ENCODE measurements at places on chromosomes 16 and 17. TPM values are rescaled to one million over a fixed set of nuclear protein-coding genes. Genes with fewer than 3 reads are reported as not detected.

Gene RMI2
- 0.60 TPM for total RNA-seq

Gene CHMP1A
- total RNA-seq = 37.3 TPM

Gene ALDH3A1
- not detected for total RNA-seq

- no peak for DNase-seq
- H3K27me3 ChIP-seq = no peaks in the 10 kb centered on the region
These were observed 38.5 kb upstream of the CORO6 start for GRCh38 chr17:29661213-29661612.

Gene MARCHF10
- total RNA-seq = not detected

DNA sequence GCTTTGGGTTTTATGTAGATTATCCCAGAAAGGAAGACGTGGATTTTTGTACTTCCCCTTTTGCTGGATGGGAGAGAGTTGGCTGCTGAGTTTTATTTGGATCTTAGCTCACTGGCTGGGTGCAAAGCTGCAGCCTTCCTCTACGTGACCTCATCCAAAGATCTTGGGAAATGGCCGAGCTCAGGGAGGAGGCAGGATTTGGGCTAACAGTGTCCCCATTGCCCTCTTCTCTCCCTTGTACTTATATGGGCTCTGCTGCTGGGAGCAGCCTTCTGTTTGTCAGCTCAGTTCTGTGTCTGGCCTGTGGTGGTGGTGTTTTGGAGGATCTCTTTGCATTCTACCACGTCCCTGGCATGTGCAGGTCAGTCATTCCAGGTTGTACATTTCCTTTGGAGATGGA, 2.0 kb downstream of the AOC3 start:
- no peaks in the 10 kb centered on the region for H3K36me3 ChIP-seq
- peak overlapping the region; percentile 52 for H3K27ac ChIP-seq
- peak overlapping the region; percentile 56 for H3K4me3 ChIP-seq
- peaks cover 13% of the 10 kb centered on the region for H3K27me3 ChIP-seq

- H3K36me3 ChIP-seq = peaks cover 63% of the 10 kb centered on the region
- no peaks in the 10 kb centered on the region for H3K27me3 ChIP-seq
- no peaks in the 10 kb centered on the region for H3K4me1 ChIP-seq
- DNase-seq = no peak
These were observed 112.8 kb downstream of the CLEC16A start for GRCh38 chr16:11056993-11057649.

DNA sequence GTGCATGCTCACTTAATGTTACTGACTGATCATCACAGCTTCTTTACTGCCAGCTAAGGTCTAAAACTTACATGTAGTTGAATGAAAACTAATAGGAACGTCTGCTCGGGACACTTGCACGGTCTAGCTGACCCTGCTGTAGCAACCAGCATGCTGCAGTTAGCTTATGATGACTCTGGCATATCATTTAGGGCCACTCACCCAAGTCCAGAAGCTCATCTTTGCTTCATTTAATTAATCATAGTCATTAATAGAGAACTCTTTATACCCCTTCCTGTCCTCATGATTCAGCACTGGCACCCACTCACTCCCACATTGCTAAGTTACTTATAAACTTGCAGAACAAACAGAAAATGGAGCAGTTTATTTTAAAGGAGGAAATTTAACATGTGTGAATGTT, 136.3 kb downstream of the NLK start:
- no peak overlapping the region for H3K27ac ChIP-seq
- H3K4me3 ChIP-seq = no peak overlapping the region
- H3K27me3 ChIP-seq = no peaks in the 10 kb centered on the region
- no peaks in the 10 kb centered on the region for H3K4me1 ChIP-seq
- DNase-seq = no peak
- peaks cover 22% of the 10 kb centered on the region for H3K36me3 ChIP-seq

Gene CACNG1
- total RNA-seq = not detected

DNA sequence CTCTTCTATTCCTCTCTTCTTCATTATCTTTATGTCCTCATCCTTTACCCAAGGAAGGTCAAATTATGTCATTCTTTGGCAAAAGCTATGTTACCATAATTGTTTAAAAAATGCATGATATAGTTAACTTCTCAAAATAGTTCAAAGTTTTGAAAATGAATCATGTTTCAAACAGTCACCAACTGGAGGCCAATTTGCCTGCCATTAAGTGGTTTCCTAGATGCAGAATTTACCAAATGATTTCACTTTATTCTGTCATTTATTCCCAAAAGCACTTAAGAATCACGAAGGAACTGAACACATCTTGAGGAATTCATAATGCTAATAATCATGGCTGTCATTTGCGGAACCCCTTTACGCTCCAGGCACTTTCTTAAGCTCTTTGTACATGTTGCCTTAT, 190.9 kb upstream of the CDH11 start:
- peaks cover 33% of the 10 kb centered on the region for H3K4me1 ChIP-seq
- H3K27me3 ChIP-seq = no peaks in the 10 kb centered on the region
- no peak overlapping the region for H3K27ac ChIP-seq
- no peak overlapping the region for H3K4me3 ChIP-seq

GRCh38 chr16:76277460-76278030, 344 bp downstream of the CNTNAP4 start:
- H3K27ac ChIP-seq = no peak overlapping the region
- no peaks in the 10 kb centered on the region for H3K4me1 ChIP-seq
- DNase-seq = no peak
- no peaks in the 10 kb centered on the region for H3K36me3 ChIP-seq
- peaks cover 11% of the 10 kb centered on the region for H3K27me3 ChIP-seq

DNA sequence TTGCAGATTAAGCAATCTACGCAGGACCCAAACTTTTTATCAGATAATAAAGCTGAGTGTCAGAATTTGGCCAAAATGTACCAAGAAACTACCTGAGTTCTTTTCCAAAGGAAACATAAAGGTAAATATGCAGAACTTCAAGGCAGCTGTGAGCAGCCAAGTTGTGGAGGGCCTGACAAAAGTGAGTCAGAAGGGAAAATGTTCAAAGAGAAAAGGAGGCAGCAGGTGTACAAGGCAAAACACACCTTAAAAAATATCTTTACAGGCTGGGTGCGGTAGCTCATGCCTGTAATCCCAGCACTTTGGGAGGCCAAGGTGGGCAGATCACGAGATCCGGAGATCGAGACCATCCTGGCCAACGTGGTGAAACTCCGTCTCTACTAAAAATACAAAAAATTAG, 7.0 kb upstream of the KANSL1 start:
- no peaks in the 10 kb centered on the region for H3K36me3 ChIP-seq
- H3K27me3 ChIP-seq = no peaks in the 10 kb centered on the region
- H3K4me3 ChIP-seq = no peak overlapping the region
- no peak for DNase-seq

DNA sequence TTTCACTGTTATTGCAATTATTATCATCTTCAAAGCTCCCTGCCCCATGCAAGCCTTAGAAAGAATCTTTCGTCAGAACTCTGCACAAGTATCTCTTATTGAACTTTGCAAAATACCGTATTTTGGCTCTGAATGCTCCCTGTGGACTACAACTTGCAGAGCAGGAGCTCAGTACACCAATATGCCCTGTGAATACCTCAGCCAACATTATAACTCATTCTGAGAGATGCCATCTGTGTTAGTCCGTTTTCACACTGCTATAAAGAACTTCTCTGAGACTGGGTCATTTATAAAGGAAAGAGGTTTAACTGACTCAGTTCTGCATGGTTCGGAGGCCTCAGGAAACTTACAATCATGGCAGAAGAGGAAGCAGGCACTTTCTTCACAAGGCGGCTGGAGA, 87.2 kb upstream of the XYLT1 start:
- peaks cover 94% of the 10 kb centered on the region for H3K27me3 ChIP-seq
- no peaks in the 10 kb centered on the region for H3K36me3 ChIP-seq
- H3K27ac ChIP-seq = no peak overlapping the region
- H3K4me1 ChIP-seq = no peaks in the 10 kb centered on the region
- no peak overlapping the region for H3K4me3 ChIP-seq
- DNase-seq = no peak

DNA sequence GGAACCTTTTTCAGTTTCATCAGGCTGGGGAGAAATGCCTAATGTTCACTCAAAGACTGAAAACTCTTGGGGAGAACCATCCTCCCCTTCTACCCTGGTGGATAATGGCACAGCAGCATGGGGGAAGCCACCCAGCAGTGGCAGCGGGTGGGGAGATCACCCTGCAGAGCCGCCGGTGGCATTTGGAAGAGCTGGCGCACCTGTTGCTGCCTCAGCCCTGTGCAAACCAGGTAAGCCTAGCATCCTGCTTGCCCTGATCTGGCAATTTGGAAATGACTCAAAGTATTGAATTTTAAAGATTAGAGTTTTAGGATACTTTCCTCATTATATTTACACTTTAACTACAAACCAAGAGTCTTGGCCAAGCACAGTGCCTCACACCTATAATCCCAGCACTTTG, 63.8 kb downstream of the TMC6 start:
- H3K27ac ChIP-seq = no peak overlapping the region
- H3K27me3 ChIP-seq = no peaks in the 10 kb centered on the region
- H3K4me3 ChIP-seq = no peak overlapping the region
- no peak for DNase-seq
- peaks cover 41% of the 10 kb centered on the region for H3K36me3 ChIP-seq

Gene CES1
- total RNA-seq = 29.1 TPM

GRCh38 chr16:29747947-29748759, 2.4 kb upstream of the C16orf54 start:
- no peaks in the 10 kb centered on the region for H3K36me3 ChIP-seq
- no peak for DNase-seq
- H3K4me3 ChIP-seq = no peak overlapping the region
- H3K27me3 ChIP-seq = peaks cover 20% of the 10 kb centered on the region
- no peak overlapping the region for H3K27ac ChIP-seq

GRCh38 chr17:44924107-44924544, 8.8 kb upstream of the GFAP start:
- H3K27ac ChIP-seq = no peak overlapping the region
- no peaks in the 10 kb centered on the region for H3K27me3 ChIP-seq
- no peak overlapping the region for H3K4me3 ChIP-seq
- H3K36me3 ChIP-seq = no peaks in the 10 kb centered on the region
- H3K4me1 ChIP-seq = peaks cover 45% of the 10 kb centered on the region
- DNase-seq = no peak

DNA sequence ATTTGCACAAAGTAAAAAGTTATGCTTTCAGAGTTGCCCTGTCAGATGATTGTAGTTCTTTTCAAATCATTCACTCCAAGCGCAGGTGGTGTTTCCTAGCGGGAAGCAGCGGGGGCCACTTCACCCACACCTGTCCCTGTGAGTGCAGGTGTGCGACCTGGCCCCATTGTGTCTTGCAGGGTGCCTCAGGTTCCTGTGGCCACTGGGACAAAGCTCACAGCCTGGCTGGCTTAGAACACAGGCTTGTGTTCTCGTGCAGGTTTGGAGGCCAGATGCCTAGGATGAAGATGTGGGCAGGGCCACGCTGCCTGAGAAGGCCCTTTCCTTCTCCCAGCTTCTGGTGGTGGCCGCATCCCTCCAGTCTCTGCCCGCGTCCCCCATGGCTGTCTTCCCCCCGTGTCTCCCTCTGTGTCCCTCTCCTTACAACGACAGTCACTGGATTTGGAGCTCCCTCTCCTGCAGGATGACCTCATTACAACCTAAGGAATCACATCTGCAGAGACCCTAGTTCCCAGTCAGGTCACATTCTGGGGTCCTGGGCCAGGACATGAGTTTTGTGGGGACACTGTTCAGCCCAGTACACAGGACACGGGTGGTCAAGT, 90.5 kb downstream of the NPIPB11 start:
- no peak overlapping the region for H3K4me3 ChIP-seq
- DNase-seq = no peak
- H3K27ac ChIP-seq = no peak overlapping the region
- H3K27me3 ChIP-seq = no peaks in the 10 kb centered on the region

- H3K4me3 ChIP-seq = no peak overlapping the region
- no peak for DNase-seq
- peaks cover 82% of the 10 kb centered on the region for H3K27me3 ChIP-seq
- no peak overlapping the region for H3K27ac ChIP-seq
- no peaks in the 10 kb centered on the region for H3K36me3 ChIP-seq
These were observed 235.1 kb upstream of the NLRP1 start for GRCh38 chr17:5819396-5819795.

- H3K27me3 ChIP-seq = peaks cover 92% of the 10 kb centered on the region
- DNase-seq = no peak
- no peak overlapping the region for H3K27ac ChIP-seq
- no peaks in the 10 kb centered on the region for H3K4me1 ChIP-seq
- no peak overlapping the region for H3K4me3 ChIP-seq
These were observed 7.4 kb downstream of the GIP start for GRCh38 chr17:48960834-48961515.

DNA sequence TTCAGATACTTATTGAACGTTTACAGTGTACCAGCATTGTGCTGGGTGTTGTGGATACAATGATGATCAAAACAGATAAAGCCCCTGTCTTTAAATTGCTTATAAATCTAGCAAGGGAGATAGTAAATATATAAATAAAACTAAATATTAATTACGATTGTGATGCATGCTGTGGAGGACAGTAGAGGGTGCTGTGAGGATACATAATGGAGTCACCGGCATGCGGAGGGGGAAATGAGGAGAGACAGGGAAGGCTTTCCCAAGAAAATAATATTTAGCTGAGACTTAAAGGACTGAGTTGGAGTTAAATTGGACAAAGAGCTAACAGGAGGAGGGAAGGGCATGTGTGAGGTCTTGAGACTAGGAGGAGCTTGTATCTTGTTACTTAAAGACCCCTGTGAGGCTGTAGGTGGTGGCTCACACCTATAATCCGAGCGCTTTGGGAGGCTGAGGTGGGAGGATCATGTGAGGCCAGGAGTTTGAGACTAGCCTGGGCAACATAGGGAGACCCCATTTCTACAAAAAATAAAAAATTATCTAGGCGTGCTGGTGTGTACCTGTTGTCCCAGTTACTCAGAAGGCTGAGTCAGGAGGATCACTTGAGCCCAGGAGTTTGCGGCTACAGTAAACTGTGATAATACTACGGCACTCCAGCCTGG, 2.4 kb downstream of the DHRS7B start:
- no peak for DNase-seq
- no peak overlapping the region for H3K4me3 ChIP-seq
- no peaks in the 10 kb centered on the region for H3K27me3 ChIP-seq
- H3K36me3 ChIP-seq = no peaks in the 10 kb centered on the region

DNA sequence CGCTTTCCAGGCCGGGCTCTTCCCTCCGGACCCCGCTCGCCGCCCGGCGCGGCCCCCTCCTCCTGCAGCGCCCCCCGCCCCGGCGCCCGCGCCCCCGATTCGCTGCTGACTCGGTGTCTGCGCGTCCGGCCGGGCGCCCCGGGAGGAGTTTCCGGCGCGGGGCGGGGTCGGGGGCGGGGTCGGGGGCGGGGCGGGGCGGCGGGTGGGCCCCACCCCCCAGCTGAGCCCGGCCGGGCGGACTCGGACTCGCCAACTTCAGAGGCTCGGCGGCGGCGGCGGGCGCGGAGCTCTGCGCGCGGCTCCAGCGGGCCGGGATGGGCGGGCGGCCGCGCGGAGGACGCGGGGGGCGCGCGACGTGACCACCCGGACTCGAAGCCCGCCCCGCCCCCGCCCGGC, at the start of gene METRNL:
METRNL (plus strand) TSS at position 258 of the 396 bp plus-strand sequence. CDS start 207 bp downstream, outside the sequence.
- H3K4me1 ChIP-seq = peaks cover 55% of the 10 kb centered on the region
- peak; percentile 80 for DNase-seq
- H3K27ac ChIP-seq = peak within 1 kb of the TSS; percentile 86
- no peaks in the 10 kb centered on the region for H3K36me3 ChIP-seq
- H3K27me3 ChIP-seq = peaks cover 5% of the 10 kb centered on the region

Gene SLC12A3
- not detected for total RNA-seq

- peaks cover 24% of the 10 kb centered on the region for H3K27me3 ChIP-seq
- H3K36me3 ChIP-seq = no peaks in the 10 kb centered on the region
- H3K4me3 ChIP-seq = no peak overlapping the region
- no peak for DNase-seq
- H3K27ac ChIP-seq = no peak overlapping the region
These were observed 179.6 kb downstream of the AIPL1 start for GRCh38 chr17:6255322-6255721.

Gene HAP1
- 0.14 TPM for total RNA-seq

GRCh38 chr17:30824356-30825145, at the start of gene CRLF3:
Gene CRLF3, minus strand, starts transcription at chr17:30824692. Its CDS starts 41 bp downstream, at chr17:30824651.
- H3K36me3 ChIP-seq = no peaks in the 10 kb centered on the region
- DNase-seq = peak; percentile 91
- peak within 1 kb of the TSS; percentile 88 for H3K27ac ChIP-seq
- peaks cover 42% of the 10 kb centered on the region for H3K4me1 ChIP-seq
- H3K4me3 ChIP-seq = peak within 1 kb of the TSS; percentile 87

Data from left ventricle myocardium inferior (tissue), 1 donor.